ENCODE measurements at places on chromosomes 4 and X.

GRCh38 chr4:61427099-61427817 lies 227.1 kb downstream of the ADGRL3 start:
- DNase-seq = no peak

DNA sequence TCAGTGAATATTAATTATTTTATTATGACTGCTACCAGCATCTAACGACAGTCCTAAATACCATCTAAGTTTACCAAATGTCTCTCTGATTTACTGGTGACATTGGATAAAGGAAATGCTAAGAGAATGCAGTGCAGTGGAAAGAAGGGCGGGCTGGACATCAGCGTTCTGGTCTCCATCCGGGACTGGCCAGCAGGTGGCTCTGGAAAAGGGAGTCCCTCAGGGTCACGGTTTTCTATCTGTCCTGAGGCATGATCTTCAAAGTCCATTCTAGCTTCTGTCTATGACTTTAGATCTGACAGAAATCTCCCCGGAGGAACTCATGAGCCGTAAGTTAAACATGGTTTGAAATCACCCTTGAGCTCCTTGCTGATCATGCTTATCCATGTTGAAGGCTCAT lies 3.3 kb downstream of the TRIM2 start:
- DNase-seq = no peak

- DNase-seq = no peak
Observed at GRCh38 chr4:11814758-11815157, 386.1 kb upstream of the HS3ST1 start.

GRCh38 chrX:150225266-150225665 lies 137.9 kb upstream of the MAMLD1 start:
- DNase-seq = no peak

DNA sequence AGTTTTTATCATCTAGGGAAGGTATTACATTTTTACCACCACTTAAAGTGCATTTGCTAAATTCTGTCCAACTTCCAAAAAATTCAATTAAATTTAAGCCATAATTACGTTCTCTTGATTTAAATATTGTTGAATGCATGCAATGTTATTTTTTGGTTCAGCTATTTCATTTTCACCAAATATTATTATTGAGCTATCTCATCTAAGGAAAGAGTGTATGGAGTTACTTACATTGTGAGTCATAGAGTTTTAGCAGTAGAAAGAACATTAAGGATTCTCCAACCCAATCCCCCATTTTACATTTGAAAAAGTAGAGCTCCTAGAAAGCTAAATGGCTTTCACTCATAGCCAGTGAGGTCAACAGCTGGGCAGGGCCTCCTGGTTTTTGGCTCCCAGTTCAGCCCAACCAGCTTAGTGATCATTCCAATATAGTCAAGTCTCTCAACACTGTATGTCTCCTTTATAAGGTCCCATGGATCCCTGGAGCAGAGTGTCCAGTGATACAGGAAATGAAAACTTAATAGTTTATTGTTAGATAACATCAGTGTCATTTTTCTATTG lies 60.5 kb downstream of the NDNF start:
- no peak for DNase-seq

DNA sequence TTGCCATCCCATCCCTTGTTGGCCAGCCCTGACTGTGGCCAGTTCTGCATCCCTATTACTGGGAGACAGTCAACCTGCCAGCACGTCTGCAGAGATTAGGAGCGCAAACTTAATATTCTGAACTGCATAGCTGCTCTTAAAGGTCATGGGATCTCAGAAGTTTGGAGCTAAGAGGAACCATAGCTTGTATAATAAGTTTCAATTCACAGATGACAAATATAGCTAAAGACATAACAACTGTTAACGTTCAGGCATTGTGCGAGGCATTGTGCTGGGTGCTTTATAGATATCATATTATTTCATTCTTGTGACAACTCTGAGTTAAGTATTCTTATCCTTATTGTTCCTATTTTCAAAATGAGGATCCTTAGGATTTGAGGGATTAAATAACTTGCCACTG lies 3.7 kb downstream of the SCARB2 start:
- DNase-seq = no peak

DNA sequence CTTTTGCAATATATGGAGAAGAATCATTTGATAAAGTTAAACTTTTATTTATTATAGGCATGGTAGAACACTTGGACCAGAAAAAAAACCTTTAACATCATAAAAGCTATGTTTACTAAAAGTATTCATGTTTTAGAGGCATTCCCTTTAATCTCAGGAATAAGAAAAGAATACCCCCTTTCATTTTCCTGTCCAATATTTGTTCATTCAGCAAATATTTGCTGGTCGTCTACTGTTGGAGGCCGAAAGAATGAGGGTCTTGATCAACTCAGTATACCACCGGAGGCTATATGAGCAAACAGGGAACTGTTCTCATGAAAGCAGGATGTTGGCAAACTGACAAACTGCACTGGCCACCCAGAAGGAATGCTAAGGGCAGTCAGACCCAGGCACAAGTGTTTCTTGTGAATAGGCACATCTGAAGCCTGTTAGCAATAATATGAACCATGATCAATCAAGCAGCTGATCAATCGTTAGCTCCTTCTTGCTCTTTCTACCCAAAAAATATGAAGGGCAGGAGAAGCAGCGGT lies 480.8 kb upstream of the FAT1 start:
- no peak for DNase-seq

- no peak for DNase-seq
Observed at GRCh38 chr4:38768968-38769394, 13.8 kb downstream of the TLR10 start.

DNA sequence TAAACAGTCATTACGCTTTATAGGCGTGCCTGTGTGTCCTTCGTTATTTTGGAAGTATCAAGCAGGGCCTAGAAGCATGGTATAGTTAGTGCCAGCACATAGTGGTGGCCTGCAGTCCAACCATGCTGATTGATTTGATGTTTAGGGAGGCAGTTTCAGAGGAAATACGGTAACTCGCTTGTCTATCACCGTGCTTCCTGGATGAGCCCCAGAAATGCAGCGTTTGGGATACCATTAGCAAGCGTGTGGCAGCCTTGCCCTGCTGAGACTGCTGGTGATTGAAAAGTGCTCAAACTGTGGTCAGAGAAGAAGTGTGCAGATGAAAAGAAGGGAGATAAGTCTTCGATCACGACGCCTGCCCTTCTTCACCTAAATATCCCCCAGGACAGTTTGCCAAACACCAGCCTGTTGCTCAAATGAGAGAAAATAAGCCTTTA lies 158.4 kb downstream of the CHIC2 start:
- peak; percentile 10 for DNase-seq

- no peak for DNase-seq
Observed at GRCh38 chrX:7447801-7448499, 300.0 kb upstream of the PUDP start.

- DNase-seq = no peak
Observed at GRCh38 chr4:128658214-128658631, 151.3 kb upstream of the JADE1 start.

- no peak for DNase-seq
Observed at GRCh38 chr4:57094832-57095223, 15.4 kb downstream of the IGFBP7 start.

DNA sequence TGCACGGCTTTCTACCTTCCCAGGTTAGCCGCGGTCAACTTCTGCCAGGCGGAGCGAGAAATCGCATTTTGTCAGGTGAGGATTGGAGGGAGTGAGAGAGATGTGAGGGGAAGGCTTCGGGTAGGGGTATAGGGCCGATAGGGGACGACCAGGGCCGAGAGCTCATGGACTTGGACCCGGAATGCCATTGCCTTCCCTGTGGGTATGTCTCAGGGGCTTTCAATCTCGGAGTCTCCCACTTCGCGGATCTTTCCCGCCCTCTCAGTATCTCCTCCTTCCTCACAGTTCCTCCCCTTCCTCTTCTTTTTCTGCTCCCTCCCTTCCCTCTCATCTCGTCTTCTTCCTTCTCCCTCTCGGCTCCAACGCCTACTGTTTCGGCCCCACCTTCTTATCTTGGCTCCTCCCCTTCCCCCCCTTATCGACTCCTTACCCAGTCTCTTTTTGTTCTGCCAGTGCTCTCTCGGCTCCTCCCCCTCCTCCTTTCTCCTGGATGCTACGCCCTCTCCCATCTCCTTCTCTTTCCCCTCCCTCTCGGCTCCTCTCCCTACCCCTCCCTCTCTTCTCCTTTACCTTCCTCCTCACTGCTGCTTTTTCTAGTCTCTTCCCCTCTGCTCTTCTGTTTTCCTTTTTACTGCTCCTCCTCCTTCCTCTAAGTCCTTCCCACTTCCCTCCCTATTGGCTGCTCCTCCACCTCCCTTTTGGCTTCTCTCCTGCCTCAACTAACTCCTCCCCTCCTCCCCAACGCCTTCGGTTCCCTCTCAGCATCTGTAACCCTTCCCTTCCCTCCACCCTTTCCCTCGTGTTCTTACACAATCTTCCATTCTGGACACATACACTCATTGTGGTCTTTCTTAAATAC lies 29.4 kb upstream of the RBMX start:
- peak; percentile 88 for DNase-seq

- no peak for DNase-seq
Observed at GRCh38 chr4:151992332-151993154, 231.7 kb upstream of the GATB start.

GRCh38 chr4:84597450-84597849 lies 14.5 kb downstream of the CDS1 start:
- no peak for DNase-seq

- no peak for DNase-seq
Observed at GRCh38 chrX:45449982-45450381, 249.3 kb upstream of the DIPK2B start.

GRCh38 chrX:11540532-11541377 lies 125.0 kb downstream of the ARHGAP6 start:
- DNase-seq = no peak

- DNase-seq = no peak
Observed at GRCh38 chrX:45862801-45863200, 662.1 kb upstream of the DIPK2B start.

GRCh38 chr4:84971319-84971932 lies 4.9 kb upstream of the WDFY3 start:
- DNase-seq = peak; percentile 33

DNA sequence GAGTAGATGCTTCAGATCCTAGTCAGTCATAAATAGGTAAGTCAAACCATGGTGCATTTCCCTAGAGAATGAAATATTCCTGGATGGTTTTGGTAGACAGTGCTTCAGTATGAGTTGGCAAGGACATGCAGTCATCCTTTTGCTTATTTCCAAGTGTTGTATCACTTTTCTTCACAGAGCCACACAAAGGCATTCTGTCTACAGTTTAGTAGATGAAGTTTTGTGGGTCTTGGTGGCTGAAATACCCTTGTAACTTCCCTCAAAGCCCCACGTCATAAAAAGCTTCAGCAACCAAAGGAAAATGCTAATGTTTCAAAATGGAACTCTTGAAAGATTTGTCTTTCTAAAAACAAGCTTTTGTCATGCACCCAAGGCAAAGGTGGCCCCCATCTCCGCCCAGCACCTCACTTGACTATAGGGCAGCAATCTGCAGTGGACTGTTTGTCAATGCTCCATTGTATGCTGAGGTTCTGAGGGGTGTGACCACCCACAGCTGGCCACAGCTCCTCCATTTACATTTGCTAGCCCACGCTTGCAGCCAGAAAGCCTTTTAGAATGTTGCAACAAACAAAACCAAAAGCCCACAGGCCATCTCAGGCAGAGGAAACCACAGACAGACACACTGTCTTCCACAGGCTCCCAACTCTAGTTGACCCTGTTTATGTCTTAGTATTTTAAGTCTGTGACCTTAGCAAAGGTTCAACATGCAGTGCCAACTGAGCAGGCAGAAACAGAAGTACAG lies 87.1 kb upstream of the FAM9C start:
- DNase-seq = no peak

GRCh38 chr4:10100734-10101216 lies 15.8 kb downstream of the WDR1 start:
- DNase-seq = no peak

GRCh38 chrX:71669492-71669891 lies 2.1 kb downstream of the LOC101059915 start:
- DNase-seq = no peak

DNA sequence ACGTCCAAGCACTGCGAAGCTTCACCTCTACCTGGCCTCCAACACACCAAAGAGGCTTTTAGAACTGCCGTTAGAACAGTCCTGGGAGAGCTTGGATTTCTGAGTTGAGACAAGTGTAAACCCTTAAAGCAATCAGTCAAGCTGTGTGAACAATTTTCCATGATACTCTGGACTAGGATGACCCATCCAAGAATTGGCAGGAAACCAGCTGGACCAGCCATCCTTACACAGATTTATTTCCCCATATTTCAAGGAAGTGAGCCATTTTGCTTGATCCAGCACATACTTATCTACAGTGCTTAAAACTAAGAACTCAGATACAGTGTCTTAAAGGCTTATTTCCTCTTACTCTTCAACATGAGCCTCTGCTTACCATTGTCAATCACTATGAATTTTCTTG lies 340.7 kb upstream of the HS3ST1 start:
- no peak for DNase-seq

DNA sequence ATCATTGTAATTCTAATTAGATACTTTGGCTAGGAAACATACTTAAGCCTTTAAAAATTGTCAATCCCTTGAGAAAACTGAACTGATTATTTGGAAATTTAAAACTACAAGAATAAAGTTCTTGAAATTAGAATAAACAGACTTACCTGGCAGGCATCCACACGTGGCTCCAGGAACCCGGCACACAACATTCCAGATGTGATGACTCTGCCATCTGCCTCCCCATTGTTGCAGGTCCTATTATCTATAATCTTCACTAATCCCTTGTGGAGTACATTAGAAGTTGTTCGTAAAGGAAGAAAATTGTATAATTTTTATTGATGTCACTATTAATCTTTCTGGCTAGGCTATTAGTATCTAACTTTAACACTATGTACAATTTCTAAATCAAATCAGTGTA lies 16.2 kb upstream of the GNRHR start:
- DNase-seq = no peak

GRCh38 chr4:111991163-111991562 lies 154.1 kb upstream of the FAM241A start:
- DNase-seq = no peak

GRCh38 chrX:124224528-124224927 lies 107.9 kb upstream of the TEX13D start:
- DNase-seq = no peak

DNA sequence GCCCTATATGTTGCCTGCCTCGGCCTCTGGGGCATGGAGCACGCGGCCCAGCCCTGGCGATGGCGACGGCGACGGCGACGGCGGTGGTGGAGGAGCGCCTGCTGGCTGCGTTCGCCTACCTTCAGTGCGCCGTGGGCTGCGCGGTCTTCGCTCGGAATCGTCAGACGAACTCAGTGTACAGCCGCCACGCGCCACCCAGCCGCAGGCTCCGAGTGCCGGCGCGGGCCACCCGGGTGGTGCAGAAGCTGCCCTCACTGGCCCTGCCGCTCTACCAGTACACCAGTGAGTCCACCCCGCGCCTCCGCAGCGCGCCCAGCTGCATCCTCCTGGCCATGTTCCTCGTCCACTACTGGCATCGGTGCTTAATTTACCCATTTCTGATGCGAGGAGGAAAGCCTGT lies 83.7 kb upstream of the F9 start:
- no peak for DNase-seq

Measured in NCI-H446 treated with DMSO at 0.1 percent for 48 hours (cell line).